ENCODE measurements at places on chromosomes 6 and 20.

GRCh38 chr6:100573166-100573565 lies 108.4 kb upstream of the SIM1 start:
- peak; percentile 23 for DNase-seq

- no peak for DNase-seq
Observed at GRCh38 chr6:16698162-16698533, 63.1 kb downstream of the ATXN1 start.

GRCh38 chr6:144336900-144337299 lies 51.8 kb downstream of the UTRN start:
- DNase-seq = no peak

DNA sequence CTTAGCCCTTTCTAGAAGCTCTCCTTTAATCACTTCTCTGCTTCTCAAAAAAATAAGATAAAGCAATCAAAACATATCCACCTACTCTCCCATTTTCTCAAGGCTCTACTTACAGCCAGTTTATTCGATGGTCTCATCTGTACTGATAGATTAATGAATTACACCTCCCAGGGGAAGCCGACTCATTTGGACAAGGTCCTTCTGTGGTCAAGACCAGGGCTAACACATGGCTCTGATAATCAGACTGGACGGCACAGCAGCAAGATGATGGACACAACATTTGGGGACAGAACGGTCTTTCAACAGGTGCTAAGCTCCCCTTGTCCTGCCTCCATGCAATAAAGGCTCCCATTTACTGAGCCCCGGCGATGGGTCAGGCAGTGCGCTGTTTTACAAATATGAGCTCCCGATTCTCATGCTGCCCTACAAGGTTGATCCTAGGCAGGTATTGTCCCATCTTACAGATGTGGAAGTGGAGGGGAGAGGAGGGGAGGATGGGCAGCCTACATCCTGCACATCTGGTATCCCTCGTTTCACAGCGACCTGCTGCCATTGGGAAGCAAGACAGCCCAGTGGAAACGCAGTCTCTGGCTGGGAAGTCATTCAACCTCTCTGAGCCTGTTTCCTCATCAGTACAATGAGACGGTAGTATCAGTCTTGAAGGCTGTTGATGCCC lies 15.7 kb downstream of the CPNE5 start:
- DNase-seq = no peak

DNA sequence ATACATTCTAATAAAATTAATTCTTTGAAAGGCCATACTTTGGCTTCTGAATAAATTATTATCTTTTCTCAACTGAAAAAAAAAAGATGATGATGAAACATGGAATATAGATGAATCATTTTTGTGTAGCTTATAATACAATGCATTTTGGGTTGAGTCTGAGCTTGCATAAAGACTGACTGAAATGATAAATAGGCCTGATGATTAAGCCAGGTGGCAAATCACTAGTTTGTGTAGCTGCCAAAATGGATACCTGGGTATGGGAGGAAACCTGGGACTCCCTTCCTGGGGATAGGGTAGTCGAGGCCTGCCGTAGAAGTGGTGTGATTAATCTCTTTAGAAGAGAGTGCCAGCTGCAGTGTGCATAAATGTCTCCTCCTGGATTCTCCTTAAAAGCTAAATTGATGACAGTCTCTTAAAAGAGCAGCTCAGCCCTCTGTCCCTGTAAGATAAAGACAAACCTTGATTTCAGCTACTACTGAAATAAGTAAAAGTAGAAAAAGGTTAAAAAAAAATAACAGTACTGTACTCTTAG lies 275.1 kb downstream of the GRIK2 start:
- no peak for DNase-seq

DNA sequence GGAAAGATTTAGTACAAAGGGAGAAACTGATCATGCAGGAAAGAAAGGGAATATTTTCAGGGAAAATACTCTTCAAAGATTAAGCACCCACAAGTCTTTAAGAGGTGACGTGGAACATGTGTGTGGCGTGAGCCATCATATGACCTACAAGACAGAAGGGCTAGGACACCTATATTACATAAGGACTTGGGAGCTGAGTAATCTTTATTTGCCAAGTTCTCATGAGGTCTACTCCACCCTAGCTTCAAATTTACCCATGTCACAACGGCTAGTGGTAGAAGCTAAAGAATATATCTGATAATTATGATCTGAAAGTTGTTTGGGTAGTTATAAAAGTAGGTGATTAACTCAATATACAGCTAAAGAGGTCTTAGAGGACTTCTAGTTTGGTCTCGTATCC lies 167.8 kb downstream of the GJA10 start:
- no peak for DNase-seq

DNA sequence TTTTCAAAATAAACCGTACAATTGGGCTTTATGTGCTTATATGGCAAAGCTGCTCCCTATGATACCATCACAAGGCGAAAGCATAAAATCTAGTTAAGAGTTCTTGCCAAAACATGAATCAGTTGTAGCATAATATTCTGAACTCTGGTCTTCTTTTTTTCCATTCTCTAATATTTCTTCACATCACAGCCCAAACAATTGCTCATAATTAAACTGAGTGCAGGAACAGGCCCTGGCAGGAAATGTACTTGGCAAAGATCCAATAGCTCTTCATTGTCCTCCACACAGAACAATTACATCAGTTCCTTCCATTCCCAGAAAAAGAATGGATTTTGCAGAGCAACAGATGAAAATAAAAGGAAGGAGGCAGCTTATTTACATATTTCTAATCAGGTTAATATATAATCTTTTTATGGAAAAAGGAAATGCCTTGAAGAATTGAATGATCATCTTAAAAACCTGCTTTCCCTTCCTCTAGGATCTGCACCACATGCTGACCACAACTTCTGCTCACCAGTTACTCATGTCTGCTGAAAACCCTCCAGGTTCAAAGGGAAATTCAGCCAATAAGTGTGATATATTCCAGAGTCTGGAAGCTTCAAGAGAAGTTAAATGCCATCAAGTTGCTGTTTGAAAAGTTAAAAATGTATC lies 123.3 kb upstream of the COL21A1 start:
- peak; percentile 85 for DNase-seq

DNA sequence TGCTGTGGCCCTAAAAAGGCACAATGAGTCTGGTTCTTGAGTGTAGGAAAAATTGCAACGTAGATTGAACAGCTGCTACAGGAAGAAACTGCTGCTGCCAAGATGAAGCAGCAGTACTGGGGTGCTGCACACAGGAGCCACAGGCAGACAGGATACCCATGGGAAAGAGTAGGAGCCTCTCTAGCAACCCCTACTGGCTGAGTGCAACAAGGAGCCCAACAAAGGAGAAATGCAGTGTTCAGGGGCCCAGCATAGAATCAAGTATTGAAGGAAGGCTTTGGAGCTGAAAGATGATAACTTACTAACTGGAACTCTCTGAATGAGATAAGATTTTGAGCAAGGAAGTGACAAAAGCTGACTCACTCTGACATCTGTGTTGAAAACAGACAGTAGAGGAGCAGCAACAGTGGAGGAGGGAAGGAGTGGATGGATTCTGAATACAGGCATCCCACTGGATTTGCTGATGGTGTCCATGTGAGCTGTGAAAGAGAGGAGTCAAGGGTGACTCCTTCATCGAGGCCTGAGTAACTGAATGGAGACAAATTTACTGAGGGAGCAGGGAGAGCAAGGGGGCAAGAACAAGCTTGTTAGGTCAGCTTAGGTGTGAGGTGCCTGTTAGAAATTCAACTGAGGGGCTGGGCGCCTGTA lies 534.7 kb upstream of the JARID2 start:
- DNase-seq = peak; percentile 92

- no peak for DNase-seq
Observed at GRCh38 chr6:89708316-89708715, 69.8 kb upstream of the LYRM2 start.

GRCh38 chr6:17984399-17984798 lies 3.0 kb downstream of the KIF13A start:
- DNase-seq = no peak

DNA sequence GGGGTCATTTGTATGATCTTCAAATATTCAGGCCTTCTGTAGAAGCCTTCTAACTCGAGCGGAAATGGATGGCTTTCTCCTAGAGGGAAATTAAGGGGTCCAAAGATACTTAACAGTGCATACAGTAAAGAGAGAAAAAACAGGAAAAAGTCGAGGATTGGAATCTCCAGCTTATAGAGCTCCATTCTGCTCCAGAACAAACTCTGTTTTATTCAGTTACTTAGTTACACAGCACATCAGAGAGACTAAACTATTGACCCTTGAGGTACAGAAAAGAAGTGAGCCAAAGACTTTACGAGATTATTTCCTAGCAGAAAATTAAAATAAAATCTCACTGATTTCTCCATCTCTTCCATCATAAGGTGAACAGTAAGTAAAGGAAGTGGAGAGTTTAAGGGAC lies 43.8 kb upstream of the DSE start:
- no peak for DNase-seq

- no peak for DNase-seq
Observed at GRCh38 chr20:16407251-16408067, 165.8 kb downstream of the KIF16B start.

DNA sequence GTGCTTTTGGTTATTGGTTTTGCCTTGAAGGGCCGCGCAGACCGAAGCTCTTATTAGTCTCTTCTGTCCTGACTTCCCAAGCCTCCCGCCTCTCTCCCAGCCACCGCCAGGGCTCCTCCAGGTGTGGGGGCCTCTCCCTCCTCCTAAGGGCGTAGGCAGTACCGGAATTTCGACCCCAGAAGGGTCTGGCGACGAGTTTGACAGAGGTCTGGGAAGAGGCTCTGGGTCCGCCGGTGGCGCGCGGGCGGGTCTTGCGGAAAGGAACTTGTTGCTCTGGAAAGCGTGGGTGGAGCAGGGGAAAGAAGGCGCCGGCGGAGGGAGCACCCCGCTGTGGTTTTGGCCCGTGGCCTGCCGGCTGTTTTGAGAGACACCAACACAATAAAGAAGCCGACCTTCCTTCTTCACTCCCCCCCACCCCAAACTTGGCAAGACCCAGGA lies 1.8 kb downstream of the PCSK2 start:
- no peak for DNase-seq

DNA sequence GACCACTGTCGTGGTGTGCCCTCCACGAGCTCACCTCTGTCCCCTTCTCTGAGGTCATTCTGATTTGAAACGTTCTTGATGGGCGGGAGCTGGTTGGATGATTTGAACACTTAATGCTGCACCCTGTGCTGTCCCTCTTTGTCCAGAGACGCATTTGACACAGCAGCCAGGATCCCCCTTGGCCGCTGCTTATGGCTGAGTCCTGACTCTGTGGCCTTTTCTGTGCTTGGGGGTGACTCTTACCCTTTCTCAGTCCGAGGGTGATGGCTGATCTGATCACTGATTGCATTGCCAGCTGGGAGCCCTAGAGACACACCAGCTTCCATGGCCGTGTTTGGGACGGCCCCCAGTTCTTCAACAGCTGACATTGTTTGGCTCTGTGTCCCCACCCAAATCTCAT lies 43.5 kb upstream of the FRMD1 start:
- no peak for DNase-seq
